Vagina (tissue), 2 donors: ENCODE measurements at places on chromosomes 12 and 14. TPM values are rescaled to one million over a fixed set of nuclear protein-coding genes. Genes with fewer than 3 reads are reported as not detected.

DNA sequence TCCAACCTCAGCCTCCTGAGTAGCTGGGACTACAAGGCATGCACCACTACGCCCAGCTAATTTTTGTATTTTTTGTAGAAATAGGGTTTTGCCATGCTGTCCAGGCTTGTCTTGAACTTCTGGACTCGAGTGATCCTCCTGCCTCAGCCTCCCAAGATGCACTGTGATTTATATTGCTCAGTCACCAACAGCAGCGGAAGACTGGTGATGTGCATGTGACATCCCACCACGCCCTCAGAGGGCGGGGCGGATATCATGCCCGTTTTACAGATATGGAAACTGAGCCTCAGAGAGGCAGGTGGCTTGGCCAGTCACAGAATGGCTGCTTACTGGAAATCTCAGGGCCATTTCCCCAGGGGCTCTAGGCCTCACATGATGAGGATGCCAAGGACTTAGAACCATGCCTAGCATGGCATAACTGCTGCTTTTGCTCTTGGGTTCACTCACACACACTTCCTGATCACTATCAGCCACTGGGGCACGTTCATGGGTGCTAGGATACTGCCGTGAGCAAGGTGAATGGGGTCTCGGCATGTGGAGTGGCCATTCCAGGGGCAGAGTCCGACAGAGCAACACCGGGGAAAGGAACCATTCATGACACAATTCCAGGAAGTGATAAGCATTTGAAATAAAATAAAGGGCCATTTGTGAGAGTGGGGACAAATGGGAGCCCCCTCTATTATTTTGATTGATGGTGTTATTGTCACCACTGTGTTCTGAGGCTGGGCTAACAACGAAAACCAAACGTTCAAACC lies 31.9 kb downstream of the RBM19 start:
- no peak for DNase-seq

DNA sequence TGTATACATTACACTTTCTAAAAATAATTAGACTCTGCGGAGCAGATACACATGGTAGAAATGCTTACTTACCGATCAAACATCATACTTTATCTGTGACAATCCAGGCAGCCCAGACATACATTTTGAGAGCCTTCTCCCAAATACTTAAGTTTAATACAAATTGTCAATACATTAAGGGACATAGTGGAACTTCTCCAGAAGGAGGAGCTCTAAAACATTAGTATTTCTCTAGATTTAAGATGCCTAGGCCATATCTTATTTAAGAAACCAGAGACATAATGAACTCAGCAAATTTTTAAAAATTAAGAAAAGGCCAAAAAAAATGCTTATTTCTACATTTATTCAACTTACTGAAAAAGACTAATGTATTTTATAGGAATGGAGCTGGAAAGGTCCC lies 16.1 kb downstream of the ACSM4 start:
- DNase-seq = no peak

DNA sequence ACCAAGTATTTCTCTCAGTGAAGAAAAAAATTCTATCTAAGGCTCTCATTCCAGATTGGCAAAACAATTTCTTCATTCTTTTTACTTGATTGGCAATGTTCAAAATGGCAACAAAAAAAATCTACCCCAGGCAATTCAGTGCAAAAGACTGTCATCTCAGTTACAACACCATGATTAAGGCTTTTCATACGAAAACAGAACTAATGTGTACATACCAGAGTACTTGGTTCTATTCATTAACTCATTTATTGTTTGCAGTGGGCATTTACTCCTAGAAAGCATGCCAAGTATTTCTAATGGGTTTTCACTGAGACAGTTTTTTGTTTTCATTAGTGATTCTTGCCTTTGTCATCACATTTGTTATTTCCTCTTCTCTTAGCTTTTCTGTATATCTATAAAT lies 33.0 kb downstream of the DBX2 start:
- DNase-seq = no peak

The BDKRB1 gene
- total RNA-seq = 2.5 TPM

DNA sequence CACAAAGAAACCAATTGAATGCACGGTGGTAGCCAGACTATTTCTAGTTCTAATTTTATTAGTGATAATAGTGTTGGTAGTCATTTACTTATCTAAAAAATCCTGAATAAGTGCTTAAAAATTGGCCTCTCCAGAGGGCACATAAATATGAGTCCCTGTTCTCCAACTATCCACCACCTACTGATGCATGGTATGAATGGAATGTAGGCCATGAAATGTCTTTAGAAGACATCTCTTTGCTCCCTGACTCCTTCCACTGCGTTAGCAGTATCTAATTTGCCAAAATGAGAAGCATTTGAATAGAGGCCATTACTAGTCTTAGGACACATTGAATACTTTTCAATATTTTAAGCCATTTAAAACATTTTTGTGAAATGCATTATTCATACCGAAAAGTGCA lies 261.7 kb downstream of the LRFN5 start:
- DNase-seq = no peak

DNA sequence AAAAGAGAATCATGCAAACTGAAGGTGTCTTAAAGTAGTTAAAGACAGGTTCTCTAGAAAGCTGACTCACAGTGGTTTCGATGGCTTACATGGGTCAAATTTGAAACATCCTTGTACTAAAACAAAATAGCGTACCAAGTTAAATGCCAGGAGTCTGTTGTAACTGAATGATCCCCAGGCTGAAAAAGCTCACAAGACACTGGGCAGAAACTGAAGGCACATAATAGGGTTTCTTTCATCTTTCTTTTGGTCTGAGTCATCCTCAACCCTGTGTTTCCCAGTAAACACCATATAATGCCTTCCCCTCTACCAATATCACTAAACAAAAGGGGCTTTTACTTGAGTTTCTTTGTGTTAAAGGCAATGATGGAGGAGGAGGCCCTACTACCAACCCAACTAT lies 12.8 kb downstream of the ZFYVE1 start:
- no peak for DNase-seq

DNA sequence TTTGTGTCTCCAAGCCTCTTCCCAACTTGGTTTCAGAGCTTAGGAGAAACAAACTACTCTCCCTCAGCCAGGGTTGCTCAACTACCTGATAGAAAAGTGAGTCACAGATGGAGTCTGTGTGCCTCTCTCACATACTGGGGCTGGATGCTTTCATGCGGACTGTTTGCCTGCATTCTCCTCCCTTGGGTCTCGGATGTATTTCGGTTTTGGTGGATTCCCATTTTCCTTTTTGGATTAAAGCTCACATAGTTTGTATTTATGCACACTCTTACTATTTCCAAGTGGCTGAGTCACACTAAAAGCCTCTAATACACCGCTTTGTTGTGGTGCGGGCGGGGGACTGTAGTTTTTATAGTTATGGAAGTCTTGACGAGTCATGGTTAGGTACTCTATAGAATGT lies 505.4 kb downstream of the LRFN5 start:
- DNase-seq = no peak

DNA sequence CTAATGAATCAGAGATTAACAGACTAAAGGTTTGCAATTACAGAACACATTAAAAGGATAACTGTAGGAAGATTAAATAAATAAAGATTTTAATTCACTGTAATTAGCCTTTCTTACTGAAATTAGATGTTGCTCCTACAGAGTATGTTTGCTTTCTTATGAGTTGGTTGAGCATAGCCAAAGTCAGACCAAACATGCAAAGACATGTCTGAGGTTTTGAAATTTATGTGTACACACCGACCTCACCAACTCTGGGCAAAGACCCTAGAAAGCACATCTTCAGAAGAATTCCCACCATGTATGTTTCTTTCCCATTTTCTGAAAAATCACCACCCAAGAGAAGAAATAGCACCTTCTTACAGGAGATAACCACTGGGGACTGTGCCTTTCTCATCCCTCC lies 159.2 kb downstream of the PAX9 start:
- DNase-seq = no peak

DNA sequence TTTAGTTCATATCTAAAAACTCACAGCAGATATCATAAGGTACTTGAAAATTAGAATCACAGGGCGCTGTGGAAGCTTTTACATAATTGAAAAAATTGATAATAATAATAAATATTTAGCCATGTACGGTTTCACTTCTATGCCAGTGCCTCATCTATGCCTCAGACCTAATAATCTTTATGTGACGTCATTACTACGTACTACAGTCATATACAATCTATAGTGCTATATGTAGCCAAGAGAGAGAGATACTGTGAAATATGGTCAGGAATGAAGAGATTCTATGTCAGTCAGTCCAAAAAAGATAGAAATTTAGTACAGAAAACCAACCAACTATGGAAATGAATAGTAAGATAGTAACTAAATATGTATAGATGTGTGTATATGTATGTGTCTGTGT lies 1010.5 kb downstream of the NRXN3 start:
- DNase-seq = no peak

The HCAR2 gene
- total RNA-seq = 7.9 TPM

GRCh38 chr12:111993292-111994150 lies 19.4 kb downstream of the TMEM116 start:
- DNase-seq = no peak

The ZFHX2 gene
- total RNA-seq = 0.74 TPM

The WNT1 gene
- total RNA-seq = not detected

DNA sequence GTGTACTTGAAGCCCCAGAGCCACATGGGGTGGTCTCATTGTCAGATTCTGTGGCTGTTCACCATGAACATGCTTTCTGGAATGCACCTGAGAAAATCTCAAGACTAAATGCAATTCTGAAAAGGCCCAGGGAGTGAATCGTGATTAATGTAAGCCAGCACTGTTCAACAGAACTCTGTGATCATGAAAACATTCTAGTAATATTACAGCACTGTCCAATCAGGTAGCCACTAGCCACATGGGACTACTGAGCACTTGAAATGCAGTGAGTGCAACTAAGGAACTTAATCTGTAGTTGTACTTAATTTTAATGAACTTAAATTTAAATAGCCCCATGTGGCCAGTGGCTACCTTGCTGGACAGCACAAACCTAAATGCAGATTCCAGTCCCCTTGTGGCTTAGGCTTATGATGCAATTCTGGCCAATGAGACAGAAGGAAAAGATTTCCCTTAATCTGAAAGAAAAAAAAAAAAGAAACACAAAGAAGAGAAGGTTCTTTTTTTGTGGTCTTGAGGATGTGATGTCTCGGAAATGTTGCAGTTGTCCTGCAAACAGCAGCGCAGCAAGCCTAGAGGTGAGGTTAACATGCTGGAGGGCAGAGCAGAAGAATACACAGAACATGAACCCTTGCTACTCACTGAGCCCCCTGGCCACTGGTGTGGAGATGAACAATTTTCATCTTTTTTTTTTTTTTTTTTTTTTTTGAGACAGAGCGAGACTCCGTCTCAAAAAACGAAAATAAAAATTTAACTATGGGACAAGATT lies 48.2 kb downstream of the SPPL3 start:
- no peak for DNase-seq

DNA sequence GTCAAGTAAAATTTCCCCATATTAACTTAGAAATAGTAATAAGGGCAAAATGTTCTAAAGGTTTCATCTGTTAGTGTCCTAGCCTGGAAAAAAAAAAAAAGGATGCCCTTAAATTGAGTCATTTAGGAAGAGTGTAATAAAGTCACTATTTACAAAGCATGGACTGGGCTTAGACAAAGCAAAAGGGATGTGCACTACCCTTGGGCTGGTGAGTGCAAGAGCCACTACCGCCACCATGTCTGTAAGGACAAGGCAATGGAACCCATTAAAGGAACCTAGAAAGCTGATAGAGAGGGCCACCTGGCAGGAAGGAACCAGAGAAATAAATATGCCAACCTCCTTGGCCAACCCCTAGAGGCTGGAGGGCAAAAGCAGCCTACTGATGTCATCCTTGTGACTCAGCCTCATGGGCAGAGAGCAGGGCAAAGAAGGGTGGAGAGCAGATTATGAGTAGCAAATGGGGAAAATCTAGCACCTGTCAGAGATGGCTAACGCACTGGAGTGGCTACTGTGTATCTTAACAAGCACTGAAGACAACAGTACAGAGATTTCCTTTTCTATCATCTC lies 59.5 kb upstream of the FUT8 start:
- DNase-seq = no peak

The OASL gene
- 0.98 TPM for total RNA-seq

DNA sequence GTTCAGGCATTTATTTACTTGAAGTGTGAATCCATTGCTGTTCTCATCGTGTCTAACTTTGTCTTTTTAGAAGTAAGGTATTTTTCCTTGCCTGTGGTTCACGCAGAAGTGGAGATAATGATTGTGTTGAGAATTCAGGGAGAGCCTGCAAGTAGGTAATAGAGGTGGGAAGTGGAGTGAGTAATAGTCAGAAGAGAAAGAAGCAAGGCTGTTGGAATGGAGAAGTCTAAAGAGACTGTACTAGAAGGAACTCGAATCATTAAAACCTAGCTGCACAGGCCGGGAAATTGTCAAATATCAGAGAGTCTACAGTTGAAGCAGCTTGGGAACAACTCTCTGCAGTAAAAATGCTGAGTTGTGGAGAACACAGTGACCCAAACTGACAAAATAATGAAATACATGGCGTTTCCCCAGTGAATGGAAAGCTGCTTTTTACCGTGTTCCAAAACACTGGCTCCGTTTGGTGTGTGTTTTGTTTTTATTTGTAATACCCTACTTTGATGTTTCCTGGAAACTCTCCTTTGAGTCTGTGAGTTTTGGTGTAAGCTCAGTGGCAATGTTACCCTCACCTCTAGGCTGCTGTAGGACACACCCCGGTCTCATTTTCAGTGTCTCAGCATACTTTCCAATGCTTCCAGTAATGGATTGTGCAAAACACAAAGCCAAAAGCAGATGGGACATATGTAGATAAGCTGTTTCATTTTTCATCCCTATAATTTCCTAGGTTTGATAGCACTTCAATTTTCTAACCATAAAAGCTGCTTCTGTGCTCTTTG lies 146.6 kb downstream of the CRADD start:
- no peak for DNase-seq
